ENCODE measurements at places on chromosomes 12 and 14.

DNA sequence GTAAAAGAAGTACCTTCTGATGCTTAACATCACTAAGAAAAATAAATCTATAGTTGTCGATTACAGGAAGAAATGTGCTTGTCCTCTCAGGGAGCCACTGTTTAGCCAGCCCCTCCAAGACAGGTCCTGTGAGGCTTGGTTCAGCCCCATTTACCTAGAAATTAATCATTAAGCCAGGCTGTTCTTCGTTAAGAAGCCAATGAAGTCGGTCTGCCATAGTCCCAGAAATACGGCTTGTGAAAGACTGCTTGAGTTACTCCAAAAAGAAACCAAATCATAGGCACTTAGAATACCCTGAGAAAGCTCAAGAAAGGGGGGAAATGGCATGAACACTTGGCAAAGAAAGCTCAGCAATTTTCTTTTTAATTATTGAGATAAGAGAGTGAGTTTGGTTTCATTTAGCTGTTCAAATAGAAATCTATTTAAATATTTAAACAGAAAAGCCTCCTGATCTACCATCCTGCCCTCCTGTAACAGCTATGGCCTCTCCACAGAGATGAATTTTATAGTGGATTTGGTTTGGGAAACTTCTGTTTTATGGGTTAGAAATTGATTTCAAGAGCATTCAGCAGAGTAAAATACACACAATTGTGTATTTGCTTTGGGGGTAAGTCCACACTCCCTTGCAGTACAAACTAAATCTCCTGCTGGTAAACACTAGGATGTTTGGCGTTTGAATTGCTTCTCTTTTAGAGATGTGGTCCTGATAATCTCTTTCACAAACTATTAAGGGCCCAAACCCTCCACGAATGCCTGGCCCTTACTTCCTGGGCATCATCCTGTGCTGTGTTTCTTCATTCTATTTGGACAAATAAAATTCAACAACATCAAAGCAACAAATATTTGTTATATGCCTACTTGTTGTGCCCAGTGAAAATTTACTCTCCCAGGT is 234.4 kb downstream of the SEC23A start:
- DNase-seq: no peak

GRCh38 chr12:81207173-81207572 is 129.3 kb downstream of the ACSS3 start:
- DNase-seq: no peak

DNA sequence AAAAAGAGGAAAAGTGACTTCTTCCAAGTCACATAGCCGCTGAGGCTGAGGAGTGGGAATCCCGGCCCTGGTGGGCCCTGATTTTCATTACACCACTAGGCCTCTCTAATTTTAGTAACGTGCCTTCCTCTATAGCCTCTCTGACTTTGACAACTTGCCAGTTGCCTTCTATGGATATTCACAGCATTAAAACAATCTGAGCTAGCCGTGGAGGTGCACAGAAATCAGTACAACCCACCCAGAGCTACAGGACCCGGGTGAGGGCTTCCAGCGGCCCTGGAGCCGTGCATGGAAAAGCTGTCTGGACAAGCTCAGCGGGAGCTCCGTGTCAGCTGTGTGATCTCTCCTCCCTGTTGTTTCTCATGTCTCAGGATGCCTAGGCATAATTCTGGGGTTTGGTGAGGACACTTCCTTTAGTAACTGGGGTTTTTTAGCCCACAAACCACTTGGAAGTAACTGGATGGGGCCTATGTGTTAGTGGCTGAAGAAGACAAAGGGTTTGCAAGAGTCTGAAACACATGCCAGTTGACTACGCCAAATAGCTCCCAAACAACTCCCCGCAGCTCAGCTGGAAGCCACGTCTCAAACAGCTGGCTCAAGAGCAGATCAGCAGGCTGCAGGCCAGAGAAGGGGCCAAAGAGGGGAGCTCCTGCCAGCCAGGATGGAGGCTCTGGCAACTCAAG is 53.0 kb downstream of the SSH1 start:
- DNase-seq: no peak

DNA sequence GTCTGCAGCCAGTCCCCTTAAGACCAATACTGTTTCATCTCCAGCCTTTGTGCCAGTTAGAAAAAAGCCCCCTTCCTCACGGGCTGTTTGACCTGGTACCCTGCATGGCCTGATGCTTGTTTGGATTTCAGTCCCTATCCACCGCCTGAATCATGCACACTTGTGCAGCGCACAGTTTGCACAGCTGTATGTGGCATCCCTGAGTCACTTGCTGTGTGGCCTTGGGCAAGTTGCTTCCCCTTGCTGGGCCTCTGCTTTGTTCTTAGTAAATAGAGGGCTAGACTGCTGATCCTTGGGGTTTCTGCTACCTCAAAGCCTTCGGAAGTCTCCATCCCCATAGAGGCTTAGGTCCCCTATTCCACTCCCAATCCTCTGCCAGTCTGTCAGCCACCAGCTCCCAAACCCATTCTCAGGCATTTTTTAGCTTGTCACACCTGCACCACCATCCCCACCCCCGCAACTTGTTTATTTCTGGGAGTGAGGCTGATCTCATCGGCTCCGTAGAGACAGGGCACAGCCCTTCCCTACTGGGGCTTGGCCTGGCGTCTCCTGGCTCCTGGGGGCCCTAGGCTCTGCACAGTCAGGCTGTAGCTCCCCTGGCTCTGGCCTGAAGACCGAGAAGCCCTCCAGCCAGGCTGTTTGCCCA is 8.8 kb downstream of the KRT80 start:
- DNase-seq: no peak

DNA sequence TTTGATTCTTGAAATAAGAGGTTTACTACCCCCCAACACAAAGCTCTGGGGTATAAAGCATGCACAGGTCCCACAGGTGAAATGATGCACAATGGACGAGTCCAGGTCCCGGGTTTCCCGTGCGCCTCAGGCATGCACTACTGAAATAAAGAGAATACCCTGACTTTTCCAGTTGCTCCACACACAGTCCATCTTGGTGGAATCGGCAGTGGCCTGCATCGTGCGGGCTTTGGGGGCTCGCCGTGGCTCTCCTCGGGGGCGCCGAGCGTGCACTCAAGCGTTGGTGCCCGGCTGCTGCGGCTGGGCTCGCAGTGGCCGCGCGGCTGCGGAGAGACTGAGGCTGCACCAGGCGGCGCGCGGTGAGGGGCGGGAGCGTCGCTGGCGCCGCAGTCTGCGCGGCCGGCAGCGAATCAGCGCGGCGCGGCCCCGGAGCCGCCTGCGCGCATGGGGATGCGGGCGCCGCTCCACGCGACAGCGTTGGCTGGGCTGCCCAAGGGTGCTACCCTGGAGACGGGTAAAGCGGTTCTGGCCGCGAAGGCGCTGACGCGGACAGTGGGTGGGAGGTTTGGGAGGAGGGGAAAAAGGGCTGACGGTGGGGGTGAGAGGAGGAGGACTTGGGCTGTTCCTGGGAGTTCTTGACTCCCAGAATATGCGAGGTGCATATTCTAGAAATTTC is 53.8 kb upstream of the CCDC175 start:
- DNase-seq: no peak

DNA sequence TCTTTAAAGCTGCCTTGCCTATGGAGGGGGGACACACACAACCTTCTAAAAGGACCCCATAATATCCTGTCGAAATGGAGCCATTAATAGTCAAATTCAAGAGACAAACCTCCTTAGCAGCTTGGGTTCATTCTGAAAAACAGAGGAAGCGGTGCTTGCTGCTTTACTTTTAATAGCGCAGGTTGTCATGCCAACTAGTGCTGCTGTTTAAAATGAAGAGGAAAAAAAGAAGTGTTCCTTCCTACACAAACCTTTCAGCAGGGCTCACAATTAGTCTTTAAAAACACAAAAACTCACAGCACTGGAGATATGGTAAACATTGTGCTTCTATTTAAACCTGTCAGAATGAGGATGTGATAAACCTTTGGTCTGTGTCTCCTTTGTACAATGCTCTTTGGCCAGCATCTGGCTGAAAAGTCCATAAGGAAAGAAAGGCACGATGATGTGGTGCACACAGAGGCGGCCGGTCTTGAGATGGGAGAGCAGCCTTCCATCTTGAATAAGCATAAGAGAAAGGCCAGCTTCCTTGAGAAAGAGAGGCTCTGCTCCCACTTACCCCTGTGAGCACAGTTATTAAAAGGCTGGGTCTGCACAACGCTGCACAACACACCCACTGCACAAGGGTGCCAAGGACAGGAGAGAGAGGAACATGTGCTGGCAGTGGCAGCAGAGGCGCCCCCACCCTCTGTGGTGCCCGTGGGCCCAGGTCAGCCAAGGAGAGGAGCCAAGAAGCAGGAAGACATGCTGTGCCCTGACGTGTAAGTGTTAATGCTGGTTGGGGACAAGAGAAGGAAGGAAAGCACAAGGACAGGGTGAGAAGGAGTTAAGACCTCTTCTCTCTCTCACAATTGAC is 144.6 kb downstream of the TTC7B start:
- DNase-seq: no peak

GRCh38 chr12:65086236-65086635 is 34.9 kb downstream of the WIF1 start:
- no peak for DNase-seq

DNA sequence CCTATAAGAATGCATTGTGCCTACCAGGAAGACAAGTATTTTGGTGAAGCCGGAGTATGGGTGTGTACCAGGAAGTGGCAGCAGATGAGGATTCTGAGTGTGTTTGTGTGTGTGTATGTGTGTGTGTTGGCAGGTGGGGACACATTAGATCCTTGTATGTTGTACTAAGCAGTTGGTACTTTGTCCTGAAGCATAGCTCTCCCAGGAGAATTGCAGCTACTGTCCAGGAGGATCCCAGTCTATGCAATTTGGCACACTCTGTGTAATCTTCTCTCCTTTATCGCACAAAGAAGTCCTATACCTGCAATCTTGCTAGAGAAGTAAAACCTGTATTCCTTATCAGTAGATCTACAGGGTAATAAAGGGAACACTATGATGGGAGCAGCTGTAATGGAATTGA is 276.5 kb downstream of the PAWR start:
- no peak for DNase-seq

DNA sequence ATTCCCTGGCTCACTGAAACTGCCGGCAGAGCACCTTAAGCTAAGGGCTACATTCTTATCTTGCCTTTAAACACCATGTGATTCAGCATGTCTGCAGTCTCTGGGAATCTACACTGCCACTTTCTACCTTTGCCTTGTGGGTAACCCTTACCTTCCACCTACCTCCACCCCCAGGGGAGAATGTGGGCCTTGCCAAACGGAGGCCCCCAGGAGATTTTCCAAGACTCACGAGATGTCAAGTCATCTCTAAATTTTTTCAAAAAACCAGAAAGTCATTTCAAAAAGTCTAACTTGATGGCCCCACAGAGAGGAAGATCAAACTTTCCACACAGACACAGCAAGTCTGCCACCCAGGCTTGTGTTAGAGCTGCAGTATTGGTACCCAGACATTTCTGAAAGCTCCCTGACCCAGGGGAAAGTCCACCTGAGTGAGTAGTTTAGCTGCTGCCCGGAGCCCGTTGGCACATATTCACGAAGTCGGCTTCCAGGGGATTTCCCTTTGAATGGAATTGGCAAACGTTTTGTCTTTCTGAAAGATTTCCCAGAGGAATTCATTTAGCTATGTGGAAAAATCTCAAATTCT is 4.7 kb upstream of the PSMA6 start:
- peak; percentile 71 for DNase-seq

DNA sequence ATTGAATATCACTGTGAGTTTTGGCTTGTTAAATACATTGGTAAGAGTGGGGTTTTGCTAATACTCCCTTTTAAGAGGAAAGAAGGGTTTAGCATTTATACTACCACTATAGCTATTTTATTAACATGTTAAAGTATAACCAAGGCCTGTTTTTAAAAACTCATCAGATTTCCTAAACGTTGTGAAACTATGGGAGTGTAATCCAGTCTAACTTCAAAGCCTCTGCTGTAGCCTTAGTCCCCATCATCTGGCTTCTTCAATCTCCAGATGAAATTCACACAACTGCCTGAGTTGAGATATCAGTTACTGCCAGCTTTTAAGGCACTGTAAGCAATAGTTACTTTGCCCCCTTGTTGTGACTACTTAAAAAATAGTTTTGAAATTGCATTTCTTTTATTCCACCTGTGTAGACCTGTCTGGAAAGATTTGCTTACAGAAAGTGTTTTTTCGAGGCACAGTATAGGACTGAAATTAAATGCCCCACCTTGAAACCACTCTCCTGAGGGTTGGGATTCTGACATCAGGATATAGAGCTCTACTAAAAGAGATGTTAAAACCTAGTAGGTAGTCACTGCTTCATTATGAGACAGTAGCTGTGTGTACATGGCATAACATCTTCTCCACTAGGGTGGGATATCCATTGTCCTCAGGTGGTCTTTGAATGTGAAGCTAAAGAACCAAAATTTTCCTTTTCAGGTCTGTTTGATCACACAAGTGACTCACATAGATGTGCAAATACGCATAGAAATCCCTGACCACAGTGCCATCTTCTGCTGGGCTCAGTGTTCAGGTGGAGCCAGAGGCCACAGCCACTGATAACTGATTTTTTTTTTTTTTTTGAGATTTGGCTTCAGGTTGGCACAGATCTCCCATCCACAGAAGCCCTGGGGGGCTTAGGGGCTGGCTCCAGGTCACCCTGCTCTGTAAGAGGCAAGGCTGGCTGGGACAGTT is 125.5 kb downstream of the DAAM1 start:
- no peak for DNase-seq

DNA sequence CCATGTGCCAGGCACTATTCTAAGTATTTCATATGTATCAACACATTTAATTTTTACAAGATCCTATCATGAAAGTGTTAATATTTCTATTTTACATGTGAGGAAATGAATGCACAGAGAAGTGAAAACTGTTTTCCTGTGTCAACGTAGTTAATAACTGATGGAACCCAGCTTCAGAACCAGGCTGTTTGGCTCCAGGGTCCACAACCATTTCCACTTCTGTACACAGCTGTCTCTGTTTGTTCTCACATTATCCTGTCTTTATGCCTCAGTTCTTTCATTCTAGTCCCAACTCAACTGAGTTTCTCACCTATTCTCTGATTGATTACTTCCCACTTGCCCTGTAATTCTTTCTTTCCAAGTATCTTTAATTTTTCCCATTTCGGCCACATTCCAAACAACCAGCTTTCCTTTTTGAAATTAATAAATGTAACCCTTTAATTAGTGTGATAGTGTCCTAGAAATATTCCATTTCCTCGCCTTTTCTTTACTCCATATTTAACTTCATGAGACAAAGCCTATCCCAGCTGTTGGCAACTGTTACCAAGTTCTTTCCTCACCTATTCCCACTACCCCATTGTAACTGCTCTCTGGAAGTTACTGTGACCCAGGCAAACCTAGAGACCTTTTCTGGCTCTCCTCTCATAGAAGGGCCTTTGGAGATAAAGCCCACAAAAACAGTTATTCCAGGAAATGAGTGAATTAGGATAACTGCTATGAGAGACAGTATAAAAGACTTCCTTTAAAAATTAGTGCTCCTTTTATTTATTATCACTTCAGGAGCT is 218.7 kb downstream of the RASSF9 start:
- no peak for DNase-seq

Data from T-helper 2 cell treated with Interferon-gamma antibody and Interleukin-4, amounts not matched to agents 5 μg/mL and 100 μg/mL, for 36 hours (primary cell).